Activated CD4-positive, alpha-beta memory T cell treated with anti-CD3 and anti-CD28 coated beads for 36 hours (primary cell): ENCODE measurements at places on chromosomes 7 and 10. TPM values are rescaled to one million over a fixed set of nuclear protein-coding genes. Genes with fewer than 3 reads are reported as not detected.

The INMT gene
- not detected for total RNA-seq

The IDI1 gene
- total RNA-seq: 83.8 TPM

The NPSR1 gene
- total RNA-seq: not detected

The NEUROG3 gene
- not detected for total RNA-seq

The CALML5 gene
- not detected for total RNA-seq

The CPA2 gene
- total RNA-seq: 0.14 TPM

The AHR gene
- total RNA-seq: 43.3 TPM

The CDC14C gene
- total RNA-seq: not detected

The OR13A1 gene
- total RNA-seq: not detected

GRCh38 chr7:24704311-24704710 is 53.0 kb downstream of the GSDME start:
- no peak for DNase-seq

- DNase-seq: no peak
Measured at GRCh38 chr7:47034180-47034579, 547.7 kb downstream of the TNS3 start.

DNA sequence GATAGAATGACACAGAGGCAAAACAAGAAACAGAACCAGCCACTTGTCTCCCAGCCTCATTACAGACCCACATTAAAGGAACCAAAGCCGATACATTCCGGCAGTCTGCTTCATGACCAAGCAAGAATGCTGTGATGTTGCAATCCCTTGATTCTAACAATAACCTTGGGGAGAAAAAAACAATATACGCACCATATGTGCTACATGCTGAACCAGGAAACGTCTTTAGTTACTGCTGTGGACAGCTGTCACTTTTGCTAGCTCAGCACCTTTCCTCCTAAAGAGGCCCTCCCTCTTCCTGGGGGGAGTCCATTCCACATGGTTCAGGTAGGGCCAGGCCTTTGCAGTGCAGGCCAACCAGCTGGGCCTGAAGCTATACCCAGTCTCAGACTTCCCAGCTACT is 79.1 kb downstream of the PRTFDC1 start:
- DNase-seq: no peak

- DNase-seq: no peak
Measured at GRCh38 chr10:71978988-71979691, 14.9 kb downstream of the CHST3 start.

GRCh38 chr10:8053446-8054243 is 843 bp upstream of the GATA3 start:
- DNase-seq: peak; percentile 96

DNA sequence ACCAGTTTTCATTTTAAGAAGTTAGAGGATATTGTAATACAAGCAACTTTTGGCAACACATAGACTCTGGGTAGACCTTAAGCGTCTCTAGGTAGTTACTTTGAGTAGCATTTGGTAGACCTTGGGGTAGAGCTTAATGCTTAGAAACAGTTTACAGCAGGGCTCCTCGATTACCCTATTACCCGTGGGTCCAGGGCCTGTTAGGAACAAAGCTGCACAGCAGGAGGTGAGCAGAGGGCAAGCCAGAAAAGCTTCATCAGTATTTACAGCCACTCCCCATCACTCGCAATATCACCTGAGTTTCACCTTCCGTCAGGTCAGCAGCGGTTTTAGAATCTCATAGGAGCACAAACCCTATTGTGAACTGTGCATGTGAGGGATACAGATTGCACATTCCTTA is 173.5 kb downstream of the TSPAN12 start:
- no peak for DNase-seq

GRCh38 chr10:49745756-49746155 is 16.4 kb downstream of the OGDHL start:
- no peak for DNase-seq

DNA sequence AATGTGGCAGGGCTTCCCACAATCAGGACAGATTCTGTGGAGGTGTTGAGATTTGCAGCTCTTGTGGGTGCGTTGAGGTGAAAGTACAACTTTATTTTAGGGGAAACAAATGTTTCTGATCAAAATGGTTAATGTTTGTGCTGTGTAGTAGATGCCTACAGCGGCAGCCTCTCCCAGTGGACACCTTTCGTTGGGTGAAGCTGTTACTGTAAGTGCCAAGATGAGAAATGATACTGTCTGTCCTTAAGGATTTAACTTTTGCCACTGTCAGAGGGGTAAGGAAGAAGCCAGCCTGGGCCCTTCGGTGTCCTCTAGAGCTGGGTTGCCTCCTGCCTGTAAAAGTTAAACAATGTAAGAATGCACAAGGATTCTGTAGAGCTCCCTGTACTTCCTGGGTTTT is 27.9 kb downstream of the DOCK1 start:
- no peak for DNase-seq

- no peak for DNase-seq
Measured at GRCh38 chr7:50699143-50699542, 83.6 kb downstream of the GRB10 start.

GRCh38 chr7:87426160-87426559 is 49.3 kb downstream of the ABCB4 start:
- DNase-seq: no peak

DNA sequence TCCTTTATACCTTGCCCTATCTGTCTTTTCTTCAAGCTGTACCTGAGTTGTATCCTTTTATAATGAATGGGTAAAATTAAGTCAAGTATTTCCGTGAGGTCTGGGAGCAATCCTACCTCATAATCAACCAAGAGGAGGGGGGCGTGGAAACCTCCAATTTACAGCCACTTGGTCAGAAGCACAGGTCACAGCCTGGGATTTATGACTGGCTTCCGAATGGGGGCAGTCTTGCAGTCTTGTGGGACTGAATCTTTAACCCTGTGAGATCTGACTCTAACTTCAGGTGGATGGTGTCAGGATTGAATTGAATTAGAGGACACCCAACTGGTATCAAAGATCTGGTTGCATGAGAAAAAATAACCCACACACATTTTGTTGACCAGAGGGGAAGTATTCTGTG is 23.5 kb upstream of the KCNMA1 start:
- no peak for DNase-seq

DNA sequence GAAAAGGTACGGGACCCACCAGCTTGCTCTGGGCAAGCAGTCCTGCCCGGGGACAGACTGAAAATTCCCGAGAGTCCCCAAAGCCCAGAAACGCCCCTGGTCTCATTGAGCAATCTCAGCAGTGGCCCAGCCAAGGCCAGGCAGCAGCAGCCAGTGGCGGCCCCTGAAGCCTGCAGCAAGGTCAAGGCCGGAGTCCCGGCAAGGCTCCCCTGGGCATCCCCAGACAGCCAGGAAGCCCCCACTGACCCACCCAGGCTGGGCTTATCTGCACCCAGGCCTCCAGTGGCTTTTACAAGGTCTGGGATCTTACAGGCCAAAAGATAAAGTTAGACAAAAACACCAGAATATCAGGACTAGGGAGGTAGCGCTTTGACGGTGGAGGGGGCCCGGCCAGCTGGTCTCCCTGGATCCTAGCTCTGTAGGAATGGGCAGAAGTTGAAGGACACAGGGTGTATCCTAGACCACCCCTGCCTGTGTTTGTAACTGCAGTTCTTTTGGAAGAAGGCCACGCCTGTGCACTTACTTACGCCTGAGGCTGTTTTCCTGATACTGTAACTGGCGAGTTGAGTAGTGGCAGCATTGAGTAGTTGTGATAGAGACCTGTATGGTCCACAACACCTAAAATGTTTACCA is 130.5 kb upstream of the NPS start:
- DNase-seq: no peak

DNA sequence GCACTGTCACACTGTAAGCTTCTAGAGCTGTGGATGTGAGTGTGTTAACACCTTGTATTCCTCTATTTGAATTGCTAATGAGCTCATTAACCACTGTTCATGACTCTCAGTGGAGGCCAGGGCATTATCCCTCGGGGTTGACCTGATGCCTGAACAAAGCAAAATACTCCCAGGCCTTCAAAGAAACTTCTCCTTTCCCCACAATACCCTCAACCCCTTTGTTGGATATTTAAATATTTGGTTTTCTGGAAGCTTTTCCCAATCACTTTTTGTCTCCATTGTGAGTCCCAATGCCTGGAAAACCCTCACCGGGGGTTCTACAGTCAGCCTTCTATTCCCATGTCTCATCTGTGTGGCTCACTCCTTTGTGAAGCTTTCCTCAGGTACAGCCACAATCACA is 780.1 kb downstream of the PHTF2 start:
- DNase-seq: no peak

DNA sequence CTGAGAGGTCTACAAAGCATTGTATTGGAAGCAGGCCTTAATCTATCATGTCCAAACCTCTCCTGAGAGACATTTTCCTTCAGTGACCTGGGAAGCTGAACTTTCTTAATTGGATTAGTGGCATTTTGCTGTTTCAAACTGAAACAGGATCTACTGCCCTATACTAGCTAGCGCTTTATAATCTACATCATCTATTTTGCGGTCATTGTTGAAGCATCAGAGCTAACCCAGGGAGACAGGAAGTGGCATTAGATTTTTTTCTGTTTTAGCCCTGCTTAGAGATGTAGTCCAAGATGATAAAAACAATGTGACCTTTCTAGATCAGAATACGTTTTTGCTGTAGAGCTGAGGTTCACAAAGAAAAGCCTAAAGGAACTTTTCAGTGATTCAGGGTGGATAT is 147.4 kb upstream of the AGR3 start:
- DNase-seq: no peak

DNA sequence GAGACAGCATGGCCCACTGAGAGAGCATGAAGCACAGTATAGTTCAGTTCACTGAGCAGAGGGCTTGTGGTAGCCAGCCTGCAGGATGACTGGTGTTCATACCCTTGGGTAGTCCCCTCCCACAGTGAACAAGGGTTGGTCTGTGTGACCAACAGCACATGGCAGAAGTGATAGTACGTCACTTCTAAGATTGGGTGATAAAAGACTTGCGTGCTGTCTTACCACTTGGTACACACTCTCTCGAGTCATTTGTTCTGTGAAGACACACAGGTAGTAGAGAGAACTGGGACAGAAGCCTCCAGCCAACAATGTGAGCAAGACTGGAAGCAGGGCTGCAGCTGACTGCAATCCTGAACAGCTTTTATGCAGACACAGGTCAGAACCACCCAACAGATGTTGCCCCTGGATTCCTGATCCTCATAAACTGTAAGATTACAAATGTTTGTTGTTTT is 14.6 kb downstream of the EPC1 start:
- peak; percentile 90 for DNase-seq

GRCh38 chr7:133931053-133931452 is 196.1 kb upstream of the LRGUK start:
- DNase-seq: no peak

DNA sequence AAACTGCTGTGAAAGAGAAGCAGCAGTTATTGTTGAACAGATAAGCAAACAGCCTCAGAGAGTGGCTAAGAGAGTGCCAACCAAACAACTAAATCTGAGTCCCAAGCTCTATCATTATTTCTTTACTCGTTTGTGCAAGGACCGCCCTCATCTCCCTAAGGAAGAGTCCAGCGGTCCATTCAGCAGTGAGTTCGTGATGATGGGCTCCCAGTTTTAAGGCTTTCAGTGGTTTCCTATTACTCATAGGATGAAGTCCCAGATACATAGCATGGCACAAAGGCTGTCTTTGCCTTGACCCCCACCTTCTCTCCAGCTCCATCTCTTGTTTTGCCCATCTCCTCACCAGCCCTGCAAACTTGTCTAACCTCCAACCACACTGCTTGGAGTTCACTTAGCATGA is 24.3 kb upstream of the PDE1C start:
- DNase-seq: no peak

- DNase-seq: no peak
Measured at GRCh38 chr7:33192695-33193291, 63.4 kb downstream of the BBS9 start.

DNA sequence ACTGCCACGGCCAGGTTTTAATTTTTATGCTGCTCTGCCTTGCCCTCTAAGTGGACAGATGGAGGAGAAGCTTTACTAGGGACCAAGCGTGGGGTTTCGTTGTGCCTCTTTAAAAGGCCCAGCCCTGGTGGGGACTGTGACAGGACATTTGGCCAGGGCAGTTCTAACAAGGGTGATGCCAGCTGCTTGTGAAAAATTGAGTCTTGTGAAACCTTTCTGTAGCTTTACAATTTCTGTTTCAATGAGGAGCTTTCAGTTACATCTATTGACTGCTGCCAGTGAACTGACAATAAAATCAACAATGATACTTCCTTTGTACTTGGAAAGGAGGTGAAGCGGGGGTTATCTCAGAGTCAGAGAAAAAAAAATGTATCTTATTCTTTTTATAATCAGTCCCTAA is 233.1 kb upstream of the CSTF2T start:
- no peak for DNase-seq

GRCh38 chr10:25747084-25747483 is 186.9 kb upstream of the MYO3A start:
- DNase-seq: no peak

- no peak for DNase-seq
Measured at GRCh38 chr10:52056291-52056690, 257.8 kb upstream of the DKK1 start.

GRCh38 chr7:116307253-116307652 is 96.9 kb downstream of the TES start:
- no peak for DNase-seq

- no peak for DNase-seq
Measured at GRCh38 chr10:69661414-69662172, 31.5 kb downstream of the FAM241B start.

- no peak for DNase-seq
Measured at GRCh38 chr7:65265933-65266519, 107.6 kb upstream of the ZNF92 start.
